ENCODE measurements at places on chromosomes 16 and 17. TPM values are rescaled to one million over a fixed set of nuclear protein-coding genes. Genes with fewer than 3 reads are reported as not detected.

The AKAP1 gene
- 19.6 TPM for total RNA-seq

GRCh38 chr17:17468217-17469010, 8.4 kb upstream of the MED9 start:
- no peak for DNase-seq

GRCh38 chr17:62975206-62975605, 9.2 kb downstream of the TANC2 start:
- DNase-seq = no peak

The SULT1A2 gene
- total RNA-seq = 1.2 TPM

- DNase-seq = peak; percentile 55
Observed at GRCh38 chr17:39225959-39226683, 376 bp upstream of the STAC2 start.

DNA sequence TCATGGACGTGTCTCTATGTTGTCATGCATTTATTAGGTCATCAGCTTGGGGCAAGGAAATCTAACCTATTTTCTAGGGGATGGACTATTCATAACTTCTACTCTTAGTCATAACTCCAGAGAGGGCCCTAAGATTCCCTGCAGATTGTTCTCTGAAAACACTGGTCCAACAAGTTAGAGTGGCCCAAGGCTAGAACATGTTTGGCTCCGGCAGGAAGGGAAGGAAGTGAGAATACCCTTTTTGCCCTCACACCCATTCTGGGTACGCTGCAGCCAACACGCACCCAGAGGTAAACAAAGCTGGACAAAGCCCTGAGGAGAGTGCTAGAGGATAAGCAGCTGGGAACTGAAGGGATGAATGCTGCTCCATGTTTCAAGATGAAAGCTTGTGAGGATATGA, 9.9 kb downstream of the C16orf86 start:
- no peak for DNase-seq

DNA sequence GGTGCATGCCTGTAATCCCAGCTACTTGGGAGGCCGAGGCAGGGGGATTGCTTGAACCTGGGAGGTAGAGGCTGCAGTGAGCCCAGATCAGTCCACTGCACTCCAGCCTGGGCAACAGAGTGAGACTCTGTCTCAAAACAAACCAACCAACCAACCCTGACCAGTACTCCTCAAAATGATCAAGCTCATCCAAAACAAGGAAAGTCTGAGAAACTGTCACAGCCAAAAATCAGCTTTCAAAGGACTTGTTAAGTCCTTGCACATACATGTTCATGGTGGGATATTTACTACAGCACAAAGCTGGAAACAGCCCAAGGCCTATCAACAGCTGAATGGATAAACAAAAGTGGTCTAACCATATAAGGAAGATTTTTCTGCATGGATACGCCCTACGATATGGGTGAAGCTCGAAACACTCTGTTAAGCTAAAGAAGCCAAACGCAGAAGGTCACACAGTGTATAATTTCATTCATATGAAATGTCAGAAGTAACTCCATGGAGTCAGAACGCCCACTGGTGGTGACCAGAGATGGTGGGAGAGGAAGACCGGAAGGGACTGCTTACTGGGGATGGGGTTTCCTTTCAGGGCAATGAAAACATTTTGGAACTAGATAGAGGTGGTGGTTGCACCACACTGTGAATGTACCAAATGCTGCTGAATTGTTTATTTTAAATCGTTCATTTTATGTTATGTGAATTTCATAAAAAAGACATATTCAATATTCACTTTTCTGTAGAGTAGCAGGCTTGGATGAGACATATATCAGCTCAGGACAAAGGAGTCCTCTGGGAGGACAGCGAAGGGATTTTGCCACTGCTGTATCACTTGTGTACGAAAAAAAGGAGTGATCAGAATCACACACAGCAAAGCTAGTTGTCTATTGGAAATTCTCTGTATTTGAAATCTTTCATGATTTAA, 17.7 kb downstream of the CCL17 start:
- no peak for DNase-seq

GRCh38 chr16:3596101-3596861, 15.1 kb downstream of the SLX4 start:
- DNase-seq = no peak
